ENCODE measurements at places on chromosomes 2 and 18. TPM values are rescaled to one million over a fixed set of nuclear protein-coding genes. Genes with fewer than 3 reads are reported as not detected.

GRCh38 chr2:101310834-101311695 lies 2.6 kb upstream of the RNF149 start:
- no peak for DNase-seq

GRCh38 chr2:41791523-41791922 lies 256.3 kb upstream of the PKDCC start:
- no peak for DNase-seq

GRCh38 chr2:83650161-83650560 lies 808.9 kb downstream of the SUCLG1 start:
- no peak for DNase-seq

DNA sequence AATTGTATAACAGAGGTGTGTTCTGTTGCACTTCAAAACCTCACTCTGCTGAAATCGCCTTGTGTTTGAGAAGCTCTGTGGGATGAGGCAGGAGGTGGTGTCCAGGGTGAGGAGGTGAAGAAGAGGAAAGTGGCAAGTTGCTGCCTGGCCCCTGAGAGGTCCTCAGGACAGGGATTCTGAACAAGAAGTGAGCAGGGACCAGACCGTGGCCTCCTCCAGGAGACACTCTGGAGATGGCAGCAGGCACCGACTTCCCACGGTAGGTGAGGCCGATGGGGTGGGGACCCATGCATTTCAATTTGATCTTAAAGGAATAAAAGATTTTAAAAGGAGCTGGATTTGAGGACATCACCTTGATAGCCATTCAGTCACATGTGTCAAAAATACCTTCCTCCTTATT lies 37.5 kb upstream of the LAMA1 start:
- no peak for DNase-seq

The GDF7 gene
- total RNA-seq, result 0.33 TPM

The ZSCAN30 gene
- total RNA-seq, result 2.8 TPM

Data from HT1080 (cell line).